ENCODE measurements at places on chromosomes 3 and 15. TPM values are rescaled to one million over a fixed set of nuclear protein-coding genes. Genes with fewer than 3 reads are reported as not detected.

The CHRD gene
- 27.0 TPM for total RNA-seq

The TRPM1 gene
- not detected for total RNA-seq

The RAD51 gene
- total RNA-seq: 0.53 TPM

The ADAMTS9 gene
- 185 TPM for total RNA-seq

The PSTPIP1 gene
- 17.7 TPM for total RNA-seq

The PROS1 gene
- 261 TPM for total RNA-seq

The ZNF774 gene
- total RNA-seq: 5.1 TPM

The IL5RA gene
- total RNA-seq: 0.49 TPM

The MYLK gene
- total RNA-seq: 51.1 TPM

The DVL3 gene
- 57.8 TPM for total RNA-seq

The SLC51A gene
- total RNA-seq: 0.58 TPM

GRCh38 chr3:195580744-195581443 lies 2.8 kb downstream of the APOD start:
- DNase-seq: no peak

GRCh38 chr3:170418422-170419398 lies at the start of gene CLDN11:
TSS of gene CLDN11 (plus strand) at chr3:170418868. CDS start at chr3:170419067, 199 bp downstream.
- peak; percentile 79 for DNase-seq

DNA sequence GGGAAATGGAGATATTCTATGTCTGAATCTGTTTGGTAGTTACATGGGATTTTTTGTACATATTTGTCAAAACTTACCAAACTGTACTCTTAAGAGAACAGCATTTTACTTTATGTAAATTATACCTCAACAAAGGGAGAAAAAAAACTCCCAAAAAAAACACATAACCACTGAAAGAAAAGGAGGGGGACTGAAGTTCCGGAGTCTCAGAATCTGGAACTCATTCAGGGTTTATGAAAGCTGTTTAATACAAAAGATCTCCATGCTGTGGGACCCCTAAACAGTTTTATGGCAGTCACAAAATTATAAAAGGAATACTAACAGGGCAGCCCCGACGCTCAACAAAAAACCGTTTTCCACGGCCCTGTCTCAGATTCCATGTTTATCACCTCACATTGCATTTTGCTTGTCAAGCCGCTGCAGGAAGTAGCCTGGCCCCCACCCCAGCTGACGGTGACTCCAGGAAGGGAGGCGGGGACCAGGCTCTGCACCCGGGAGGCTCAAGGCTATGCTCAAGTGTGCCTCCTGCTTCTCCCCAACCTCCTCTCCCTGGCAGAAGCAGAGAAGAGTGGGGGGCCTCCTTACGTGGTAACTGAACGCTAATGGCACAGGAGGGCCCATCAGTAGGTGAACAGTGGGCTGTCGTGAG lies 29.3 kb downstream of the RFT1 start:
- peak; percentile 26 for DNase-seq

- no peak for DNase-seq
Observed at GRCh38 chr3:18389108-18389733, 35.9 kb downstream of the SATB1 start.

GRCh38 chr15:42686281-42686680 lies 50.6 kb downstream of the CDAN1 start:
- no peak for DNase-seq

DNA sequence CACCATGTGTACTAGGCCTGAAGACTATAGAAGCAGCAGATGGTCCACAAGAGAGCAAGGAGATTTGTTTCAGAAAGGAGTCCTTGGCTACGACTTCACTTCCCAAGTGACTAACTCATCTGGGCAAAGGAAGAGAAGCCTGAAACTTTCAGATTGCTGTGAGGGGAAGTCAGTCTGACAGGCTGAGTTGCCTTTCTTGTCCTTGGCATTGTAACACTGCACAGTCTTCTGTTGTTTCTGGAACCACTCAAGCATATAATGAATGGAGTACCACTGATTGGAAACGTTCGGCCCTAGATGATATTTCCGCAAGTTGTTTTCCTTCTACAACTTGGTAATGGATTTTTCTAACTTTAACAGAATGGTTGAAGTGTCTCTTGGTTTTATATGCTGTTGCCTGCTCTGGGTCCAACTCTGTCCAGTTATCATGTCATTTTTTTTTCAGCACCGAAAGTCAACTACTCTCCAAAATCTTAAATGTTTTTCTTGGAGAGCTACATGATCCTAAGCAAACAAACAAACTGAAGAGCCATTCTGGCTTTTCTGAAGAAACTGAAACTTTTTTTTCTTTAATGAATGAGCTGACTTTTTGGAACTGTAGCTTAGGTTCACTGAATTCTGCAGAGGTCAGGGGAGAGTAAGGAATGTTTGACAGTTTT lies 685.7 kb downstream of the MECOM start:
- DNase-seq: no peak

GRCh38 chr3:83946049-83946448 lies 1012.7 kb upstream of the CADM2 start:
- no peak for DNase-seq

DNA sequence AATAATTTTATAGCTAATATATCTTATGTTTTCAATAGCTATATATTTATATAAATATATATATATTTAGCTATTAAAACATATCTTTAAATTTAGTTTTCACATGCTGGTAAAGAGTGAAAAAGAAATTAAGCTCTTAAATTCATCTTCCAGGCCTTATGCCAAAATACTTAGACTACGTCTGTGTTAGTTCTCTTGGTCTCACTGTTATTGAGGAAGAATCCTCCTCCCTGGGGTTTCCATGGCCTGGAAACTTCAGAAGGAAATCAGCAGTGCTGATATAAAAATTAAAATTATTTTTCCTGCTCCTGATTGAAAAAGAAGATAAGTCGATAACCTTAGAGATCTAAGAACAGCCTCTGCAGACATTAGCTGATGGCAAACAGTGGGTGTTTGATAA lies 225.1 kb upstream of the LMCD1 start:
- DNase-seq: no peak

GRCh38 chr15:26087881-26088280 lies 224.8 kb upstream of the ATP10A start:
- DNase-seq: no peak

GRCh38 chr3:39378088-39378487 lies 5.1 kb upstream of the SLC25A38 start:
- no peak for DNase-seq

DNA sequence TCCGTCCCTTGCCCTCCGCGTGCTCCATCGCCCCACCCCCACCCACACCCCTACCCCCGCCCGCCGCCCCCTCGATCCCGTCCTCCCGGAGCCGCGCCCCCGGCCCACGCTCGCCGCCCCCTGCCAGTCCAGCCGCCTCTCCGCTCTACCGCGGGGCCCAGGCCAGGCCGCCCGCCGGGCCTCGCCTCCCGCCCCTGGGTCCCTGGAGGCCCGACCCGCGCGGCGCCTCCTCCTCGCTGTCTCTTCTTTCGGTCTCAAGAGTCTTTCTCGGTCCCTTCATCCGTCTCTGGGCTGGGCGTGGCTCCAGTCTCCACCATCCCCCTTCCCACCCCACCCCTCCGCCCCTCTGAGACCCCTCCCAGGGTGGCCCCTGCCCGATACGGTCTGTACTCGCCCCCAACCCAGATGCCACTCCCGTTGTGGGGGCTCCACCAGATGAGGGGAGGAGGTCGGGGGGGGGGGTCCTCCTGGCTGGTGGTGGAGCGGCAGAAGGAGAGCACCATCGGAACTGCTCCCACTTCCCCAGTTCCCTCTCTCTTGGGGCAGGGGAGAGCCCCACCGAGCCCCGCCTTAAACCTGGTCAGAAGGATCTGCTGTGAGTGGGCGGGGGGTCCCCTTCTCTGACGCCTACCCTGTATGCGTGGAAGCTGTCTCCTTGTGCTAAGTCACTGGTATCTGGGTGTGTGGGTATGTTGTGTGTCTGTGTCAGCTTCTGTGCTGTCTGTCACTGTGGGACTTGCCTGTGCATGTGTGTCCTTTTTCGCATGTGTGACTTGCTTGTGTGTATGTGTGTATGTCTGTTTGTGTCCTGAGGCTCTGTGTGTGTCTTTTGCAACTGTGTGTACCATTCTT lies 1.0 kb downstream of the PRKCD start:
- DNase-seq: no peak

GRCh38 chr3:132783152-132783551 lies 60.9 kb upstream of the NPHP3 start:
- DNase-seq: no peak

GRCh38 chr3:160451602-160452001 lies 2.0 kb upstream of the TRIM59 start:
- DNase-seq: no peak

DNA sequence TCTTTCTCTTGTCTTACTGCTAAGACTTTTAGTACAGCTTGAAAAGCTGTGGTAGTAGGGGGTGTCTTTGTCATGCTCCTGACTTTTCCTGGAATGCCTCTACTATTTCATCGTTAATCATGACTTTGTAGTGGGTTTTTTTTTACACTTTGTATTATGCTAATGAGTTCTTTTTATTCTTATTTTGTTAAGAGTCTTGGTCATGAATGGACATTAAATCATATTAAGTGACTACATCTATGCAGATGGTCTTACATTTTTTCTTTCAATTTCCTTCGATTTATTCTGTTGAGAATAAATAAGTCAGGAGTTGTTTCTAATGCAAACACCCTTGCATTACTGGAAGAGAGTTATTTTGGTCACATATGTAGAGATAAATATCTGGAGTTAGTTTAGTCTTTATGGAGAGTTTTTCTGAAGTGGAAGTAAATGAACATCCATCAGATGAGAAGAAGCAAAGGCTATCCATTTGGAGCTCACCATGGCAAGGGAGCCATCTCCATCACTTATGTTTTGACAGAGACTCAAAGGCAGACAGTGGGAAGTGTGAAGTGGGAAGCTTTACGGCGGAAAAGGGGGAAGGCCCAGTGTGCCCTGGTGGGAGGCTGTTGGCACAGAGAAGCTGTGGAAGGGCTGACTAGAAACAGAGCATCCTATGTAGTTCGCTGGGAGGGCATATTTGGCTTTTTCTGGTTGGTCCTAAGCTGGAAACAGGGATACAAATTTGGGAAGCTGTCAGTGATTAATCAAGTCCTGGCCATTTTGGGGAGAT lies 73.1 kb upstream of the PRR23E start:
- DNase-seq: no peak

DNA sequence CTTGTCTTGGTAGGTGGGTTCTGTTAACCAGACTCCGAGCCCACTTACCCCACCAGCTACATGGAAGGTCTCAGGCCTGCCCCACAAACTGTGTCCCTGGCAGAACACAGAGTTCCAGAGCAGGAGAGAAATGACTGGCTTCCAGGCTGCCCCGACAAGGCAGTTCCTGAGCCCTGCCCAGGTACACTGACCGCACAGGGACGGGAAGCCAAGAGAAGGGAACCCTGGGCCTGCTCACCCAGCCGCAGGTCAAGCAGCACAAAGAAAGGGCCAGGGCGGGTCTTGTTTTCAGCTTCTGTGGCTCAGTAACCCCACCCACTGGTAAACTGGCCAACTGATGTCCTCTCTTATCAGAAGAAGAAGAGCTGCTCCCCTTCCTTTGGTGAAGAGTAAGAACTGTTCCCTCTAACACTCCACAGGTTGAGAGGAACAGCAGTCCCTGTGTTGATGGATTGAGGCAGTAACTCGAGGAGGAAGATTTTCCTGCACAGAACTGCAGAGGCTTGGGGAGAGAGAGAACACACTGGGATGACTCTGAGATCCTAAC lies 68.4 kb downstream of the CRTC3 start:
- peak; percentile 69 for DNase-seq

DNA sequence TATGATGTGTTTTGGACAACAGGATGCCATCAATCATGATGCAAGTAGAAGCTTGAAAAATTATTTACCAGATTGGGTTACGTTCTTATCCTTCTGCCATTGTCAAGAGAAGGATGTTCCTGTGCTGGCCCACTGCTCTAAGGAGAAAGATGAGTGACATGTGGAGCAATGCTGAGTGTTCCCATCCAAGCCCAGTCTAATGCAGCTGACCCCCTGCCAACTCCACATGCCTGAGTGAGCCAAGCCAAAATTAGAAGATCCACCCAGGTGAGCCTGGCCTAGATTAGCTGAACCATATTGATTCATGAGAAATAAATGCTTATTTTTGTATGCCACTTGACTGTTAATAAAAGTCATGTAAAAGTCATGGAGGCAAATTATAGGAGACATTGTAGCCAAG lies 446.5 kb downstream of the CNTN3 start:
- DNase-seq: no peak

DNA sequence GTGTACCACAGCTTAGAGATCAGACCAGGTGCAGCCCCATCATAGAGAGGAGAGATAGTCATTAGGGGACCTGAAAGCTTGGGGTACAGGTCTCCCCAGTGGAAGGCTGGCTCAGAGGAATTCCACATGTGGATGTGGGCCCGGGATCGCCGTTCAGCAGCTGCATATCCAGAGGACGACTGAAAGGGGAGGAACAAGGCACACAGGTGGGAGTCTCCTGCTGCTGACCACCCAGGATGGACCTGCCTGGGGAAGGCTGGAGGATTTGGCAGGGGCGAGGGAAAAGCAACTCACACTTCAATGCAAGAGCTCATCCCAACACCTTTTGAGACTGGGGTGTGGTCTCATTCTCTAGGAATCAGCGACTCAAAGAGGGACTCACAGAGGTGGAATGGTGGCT lies 25.0 kb upstream of the MRPS22 start:
- DNase-seq: no peak

DNA sequence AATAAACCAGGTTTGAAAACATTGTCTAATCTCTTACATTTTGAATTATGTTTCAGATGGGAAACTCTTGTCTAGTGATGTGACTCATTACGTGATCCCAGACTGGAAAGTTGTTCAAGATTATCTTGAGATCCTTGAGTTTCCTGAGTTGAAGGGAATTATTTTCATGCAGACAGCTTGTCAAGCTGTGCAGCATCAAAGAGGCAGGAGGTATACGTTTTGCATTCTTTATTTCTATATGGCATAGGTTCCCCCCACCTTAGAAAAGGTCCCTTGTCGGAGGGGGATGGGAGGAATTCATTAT lies 1.5 kb downstream of the DIS3L start:
- DNase-seq: no peak

DNA sequence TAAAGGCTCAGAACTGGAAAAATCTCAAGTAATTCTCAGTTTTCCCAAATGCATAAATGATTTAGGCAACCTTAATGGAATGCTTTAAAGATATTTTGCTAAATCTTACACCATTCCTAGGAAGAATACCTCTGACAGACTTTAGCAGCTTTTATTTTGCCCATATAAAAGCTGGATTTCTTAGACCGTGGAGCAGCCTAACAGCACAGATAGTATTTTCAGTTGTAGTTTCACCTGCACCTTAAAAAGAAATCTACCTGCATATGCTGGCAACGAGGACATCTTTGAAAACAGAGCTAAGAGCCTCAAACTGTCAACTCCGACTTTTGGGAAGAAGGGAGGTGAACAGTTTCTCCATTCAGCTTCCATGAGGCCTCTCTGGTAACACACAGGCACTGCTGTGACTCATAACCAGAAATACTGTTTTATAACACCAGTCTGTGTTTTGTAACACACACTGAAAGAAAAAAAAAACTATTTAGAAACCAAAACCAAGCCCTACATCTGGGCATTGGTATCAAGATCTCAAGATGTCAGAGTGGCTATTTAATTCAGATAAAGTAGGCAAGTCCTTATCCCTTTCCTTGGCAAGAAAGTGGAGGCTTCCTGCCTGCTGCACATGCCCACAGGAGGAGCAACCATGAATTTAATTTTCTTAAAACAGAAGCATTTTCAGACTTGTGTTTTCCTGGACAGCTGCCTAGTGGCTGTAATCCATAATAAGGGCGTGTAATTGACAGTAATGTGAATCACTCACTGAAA lies 181.5 kb upstream of the ICE2 start:
- DNase-seq: no peak

Measured in sciatic nerve (tissue), 2 donors.